ENCODE measurements at places on chromosomes 12 and 14.

GRCh38 chr14:76538648-76539008, 162.7 kb downstream of the ESRRB start:
- DNase-seq = no peak

DNA sequence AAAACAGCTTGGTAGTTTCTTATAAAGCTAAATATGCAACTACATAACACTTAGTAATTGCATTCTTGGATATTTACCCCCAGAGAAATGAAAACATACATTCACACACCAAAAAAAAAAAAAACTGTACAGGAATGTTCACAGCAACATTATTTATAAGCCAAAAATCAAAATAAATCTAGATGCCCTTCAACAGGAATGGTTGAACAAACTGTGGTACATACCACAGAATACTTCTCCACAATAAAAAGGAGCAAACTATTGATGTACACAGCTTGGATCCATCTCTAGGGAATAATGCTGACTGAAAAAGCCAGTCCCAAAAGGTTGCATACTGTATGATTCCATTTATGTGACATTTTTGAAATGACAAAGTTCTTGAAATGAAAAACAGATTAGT, 62.1 kb upstream of the SLC38A4 start:
- no peak for DNase-seq

- DNase-seq = peak; percentile 23
Observed at GRCh38 chr12:80936642-80937390, 918 bp downstream of the LIN7A start.

DNA sequence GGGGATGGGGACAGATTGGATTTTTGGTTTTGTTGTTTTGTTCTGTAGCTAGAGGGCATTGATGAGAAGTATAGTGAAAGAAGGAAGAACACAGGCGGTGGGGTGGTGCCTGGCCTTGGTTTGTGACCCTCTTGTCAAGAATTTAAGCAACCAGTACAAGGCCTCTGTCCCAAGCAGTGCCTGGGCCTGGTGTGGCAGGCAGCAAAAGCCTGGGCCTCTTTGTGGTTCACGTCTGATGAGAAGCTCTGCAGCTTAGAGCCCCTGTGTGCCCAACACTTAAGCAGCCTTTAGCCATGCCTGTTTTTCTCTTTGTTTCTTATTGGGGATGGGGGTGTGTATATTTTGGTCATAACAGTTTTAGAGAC, 98.0 kb downstream of the PPP2R5C start:
- DNase-seq = no peak

GRCh38 chr12:104692557-104693218, 235.9 kb downstream of the CHST11 start:
- DNase-seq = no peak

GRCh38 chr12:90163975-90164374, 455.3 kb upstream of the ATP2B1 start:
- DNase-seq = no peak

GRCh38 chr12:41250748-41251147, 62.6 kb downstream of the PDZRN4 start:
- peak; percentile 3 for DNase-seq

DNA sequence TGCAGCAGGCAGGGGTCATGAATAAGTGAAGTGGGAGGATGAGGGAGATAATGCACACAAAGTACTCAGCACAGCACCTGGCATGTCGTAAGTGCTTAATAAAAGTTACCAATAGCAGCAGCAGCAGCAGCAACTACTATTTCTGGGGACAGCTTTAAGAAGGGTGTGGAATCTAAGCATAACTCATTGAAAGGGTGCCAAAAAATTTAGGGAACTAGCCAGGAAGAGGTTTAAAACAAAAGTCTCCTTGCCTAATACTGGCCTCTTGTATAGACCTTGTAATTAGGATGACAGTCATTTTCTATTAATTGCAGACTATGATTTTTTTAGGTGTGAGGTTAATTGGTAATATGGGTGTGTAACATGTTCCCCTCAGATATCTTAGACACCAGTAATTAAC, 179.9 kb downstream of the PTPN11 start:
- DNase-seq = no peak

GRCh38 chr14:22802860-22803686, 12.2 kb downstream of the SLC7A7 start:
- no peak for DNase-seq

DNA sequence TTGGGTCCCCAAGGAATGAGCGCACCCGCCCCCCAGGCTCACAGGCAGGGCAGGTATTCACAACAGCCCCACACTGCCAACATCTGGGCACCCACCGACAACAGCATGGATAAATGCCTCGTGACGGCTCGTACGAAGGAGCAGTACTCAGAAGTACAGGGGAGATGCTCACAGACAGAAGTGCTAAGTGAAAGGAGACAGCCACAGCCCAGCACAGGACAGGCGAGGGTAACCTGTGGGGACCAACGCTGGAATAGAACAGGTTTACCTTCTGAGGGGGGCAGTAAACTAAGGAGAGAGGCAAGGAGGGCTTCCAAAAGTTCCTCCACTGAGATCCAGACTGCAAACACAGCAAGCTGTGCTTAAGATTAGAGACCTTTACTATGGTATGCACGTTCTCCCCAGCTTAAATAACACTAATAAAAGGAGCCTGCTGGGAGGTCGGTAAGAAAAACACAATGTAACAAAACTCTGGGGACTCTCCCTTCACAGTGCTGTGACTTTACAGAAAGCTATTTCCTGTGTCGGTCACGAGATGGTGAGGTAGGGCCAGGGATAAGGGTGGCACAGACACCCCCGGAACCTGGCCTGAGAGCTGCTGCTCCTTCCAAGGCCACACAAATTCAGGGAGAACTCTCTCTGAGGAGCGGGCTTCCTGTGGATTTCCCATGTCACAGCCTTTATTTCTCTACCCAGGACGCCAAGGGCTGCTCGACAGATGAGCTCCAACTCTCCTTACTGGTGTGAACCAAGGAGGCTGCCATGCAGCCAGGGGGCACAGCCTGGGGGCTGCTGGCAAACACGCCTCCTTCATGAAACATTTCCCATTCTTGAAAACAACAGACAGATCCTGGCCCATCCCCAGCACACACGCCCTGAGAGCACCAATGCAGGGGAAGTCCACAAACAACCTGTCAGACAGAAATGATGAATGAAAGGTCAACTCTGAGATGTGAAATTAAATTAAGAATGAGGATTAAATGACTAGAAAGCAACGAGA, 26.3 kb downstream of the SLC15A4 start:
- DNase-seq = no peak

- DNase-seq = no peak
Observed at GRCh38 chr12:70605976-70606375, 31.3 kb downstream of the PTPRB start.

GRCh38 chr12:54206791-54207190, 18.0 kb upstream of the SMUG1 start:
- DNase-seq = no peak

DNA sequence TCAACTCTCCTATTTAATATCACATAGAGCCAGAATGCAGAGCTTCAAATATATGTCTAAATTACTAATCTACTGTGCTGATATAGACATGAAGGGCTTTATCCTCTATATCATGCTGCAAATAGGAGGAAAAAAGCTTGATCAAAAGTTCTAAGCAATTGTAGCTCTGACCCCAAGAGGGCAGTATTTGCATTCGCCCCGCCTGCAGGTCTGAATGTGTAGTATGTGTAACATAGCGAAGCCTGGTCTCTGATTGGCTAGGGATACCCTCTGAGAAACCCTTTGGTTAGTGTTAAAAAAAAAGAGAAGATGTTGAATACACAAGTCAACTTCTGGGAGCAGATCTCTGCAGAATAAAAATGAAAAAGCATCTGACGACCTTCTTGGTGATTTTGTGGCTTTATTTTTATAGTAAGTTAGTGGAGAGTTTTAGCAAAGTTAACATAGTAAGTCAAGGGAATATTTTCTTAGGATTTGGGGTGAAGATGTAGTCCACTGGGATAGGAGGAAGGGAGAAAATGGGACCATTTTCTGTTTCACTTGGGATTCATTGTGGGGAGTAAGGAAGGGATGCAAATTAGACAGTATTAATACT, 151.6 kb upstream of the OR4E1 start:
- peak; percentile 42 for DNase-seq

- DNase-seq = peak; percentile 40
Observed at GRCh38 chr12:47124451-47124850, 44.7 kb upstream of the AMIGO2 start.

DNA sequence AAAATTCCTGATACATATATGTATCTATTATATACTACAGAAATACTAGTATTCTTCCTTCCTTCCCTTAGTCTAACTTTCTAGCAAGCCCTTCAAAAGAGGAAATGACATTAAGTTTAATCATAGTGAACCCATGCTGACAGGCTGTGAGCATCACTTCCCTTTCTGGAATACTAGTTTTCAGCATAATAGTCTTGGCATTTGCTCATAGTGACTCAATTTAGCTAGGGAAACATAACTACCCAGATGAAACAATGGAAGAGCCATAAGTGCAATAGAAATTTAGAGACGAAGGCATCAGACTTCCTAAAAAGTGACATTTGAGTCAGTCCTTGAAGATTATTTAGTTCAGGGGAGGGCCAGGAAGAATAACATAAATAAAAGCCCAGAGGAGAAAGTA, 184.5 kb upstream of the CRY1 start:
- peak; percentile 61 for DNase-seq

- DNase-seq = no peak
Observed at GRCh38 chr14:68111097-68111852, 291.7 kb downstream of the RAD51B start.

- DNase-seq = no peak
Observed at GRCh38 chr14:58662759-58663158, 25.0 kb downstream of the DACT1 start.

- no peak for DNase-seq
Observed at GRCh38 chr12:9127484-9127883, 11.8 kb upstream of the A2M start.

DNA sequence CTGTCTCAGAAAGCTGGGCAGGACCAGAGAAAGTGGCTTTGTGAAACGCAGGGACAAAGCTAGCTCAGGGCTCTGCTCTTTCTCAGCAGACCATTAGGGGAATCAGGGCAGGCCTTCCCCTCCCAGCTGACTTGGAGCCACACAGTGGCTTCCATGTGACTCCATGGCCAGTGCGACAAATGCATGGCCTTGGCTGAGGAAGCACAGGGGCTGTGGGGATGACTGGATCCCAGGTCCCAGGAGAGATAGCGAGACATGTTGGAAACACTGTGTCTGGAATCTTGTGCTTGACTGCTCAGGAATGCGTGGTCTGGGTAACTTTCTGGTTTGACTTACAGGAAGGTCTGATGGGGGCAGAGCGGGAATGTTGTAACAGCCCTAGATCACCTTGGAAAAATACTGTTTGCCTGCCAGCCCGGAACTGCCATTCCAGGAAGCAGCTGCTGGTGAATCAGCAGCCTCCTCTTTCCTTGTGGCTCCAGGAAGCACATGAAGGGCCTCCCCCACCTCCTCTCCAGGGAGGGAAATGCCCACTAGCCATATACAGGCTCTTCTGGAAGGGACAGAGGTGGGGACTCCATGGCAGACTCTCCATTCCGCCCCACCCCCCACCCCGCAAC, 133.5 kb upstream of the HIF1A start:
- peak; percentile 96 for DNase-seq

DNA sequence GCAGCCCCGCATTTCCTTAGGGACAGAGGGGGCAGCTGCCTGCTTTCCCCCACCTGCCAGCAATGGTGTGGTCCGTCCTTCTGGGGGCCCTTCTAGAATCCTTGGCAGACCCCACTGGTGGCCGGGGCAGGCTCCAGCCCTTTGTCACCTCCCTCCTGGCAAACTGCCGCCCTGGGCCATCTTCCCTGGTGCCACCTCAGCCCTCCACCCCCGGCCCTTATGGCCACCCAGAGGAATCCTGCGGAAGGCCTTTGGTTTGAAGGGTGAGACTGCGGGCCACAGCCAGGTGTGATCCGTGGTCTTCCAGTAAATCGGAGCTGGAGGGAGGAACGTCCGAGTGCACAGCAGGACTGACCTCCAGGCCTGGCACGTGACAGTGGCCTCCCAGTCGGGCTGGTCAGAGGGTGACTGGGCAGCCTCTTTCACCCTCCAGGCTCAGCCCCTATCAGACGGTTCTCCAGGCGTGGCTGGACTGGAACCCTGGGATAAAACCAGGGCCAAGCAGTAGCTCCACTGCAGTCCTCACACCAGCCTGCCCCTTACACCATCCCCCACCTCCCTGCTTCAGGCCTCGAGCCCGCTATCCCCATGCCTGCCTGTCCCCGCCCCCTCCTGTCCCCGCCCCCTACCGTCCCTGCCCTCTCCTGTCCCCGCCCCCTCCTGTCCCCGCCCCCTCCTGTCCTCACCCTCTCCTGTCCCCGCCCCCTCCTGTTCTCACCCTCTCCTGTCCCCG, 12.4 kb downstream of the FBRSL1 start:
- no peak for DNase-seq

DNA sequence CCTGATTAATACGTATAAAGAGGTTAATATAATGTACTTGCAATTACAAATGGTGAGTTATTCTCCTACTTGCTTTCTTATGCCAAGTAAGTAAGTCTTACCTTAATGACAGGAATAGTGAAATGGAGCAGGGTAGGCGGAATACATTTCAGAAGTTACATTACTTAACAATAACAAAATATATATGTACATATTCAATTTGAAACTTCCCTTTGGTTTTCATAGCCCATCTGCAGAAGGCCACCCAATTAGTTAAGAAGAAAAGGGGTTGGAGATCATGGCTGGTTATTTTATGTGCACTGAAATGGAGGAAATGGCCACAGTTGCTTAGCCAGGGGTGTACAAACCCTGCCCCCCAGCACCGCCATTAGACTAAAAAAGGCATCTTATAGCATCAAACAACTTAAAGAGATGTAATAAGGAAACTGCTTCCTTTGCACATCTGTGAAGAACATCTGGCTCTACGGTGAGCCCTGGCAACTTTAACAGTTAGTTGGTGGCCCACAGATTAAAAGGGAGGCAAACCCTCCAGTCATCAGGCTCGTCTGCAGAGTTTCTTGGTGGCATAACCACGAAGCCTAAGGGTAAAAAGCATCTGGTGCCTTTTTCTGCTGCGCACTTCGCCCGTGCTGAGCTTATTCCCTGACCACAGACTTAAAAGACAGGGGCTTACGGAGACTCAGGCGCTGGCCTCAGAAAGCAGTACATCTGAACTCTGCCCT, 38.8 kb upstream of the DACT1 start:
- no peak for DNase-seq

- no peak for DNase-seq
Observed at GRCh38 chr12:22856178-22856577, 231.2 kb downstream of the ETNK1 start.

DNA sequence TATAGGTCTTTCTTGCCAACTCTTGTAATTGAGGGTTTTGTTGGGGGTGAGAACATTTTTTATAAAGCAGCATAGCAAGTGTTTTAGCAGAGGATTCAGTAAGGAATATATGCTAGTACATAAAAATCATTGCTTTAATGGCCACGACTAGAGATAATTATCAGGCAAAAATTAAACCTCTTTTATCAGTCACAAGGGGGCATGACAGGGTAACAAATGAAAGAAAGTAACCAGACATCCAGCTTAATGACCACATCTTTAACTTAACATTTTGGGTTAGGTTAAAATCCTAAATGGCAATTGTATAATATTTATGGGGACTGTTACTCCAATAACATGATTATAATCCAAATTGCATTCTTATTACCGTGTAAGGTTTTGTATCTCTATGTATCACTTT, 119.6 kb downstream of the LRRIQ1 start:
- peak; percentile 22 for DNase-seq

GRCh38 chr12:115216301-115216700, 532.3 kb upstream of the TBX3 start:
- DNase-seq = no peak

- DNase-seq = no peak
Observed at GRCh38 chr12:115872212-115872611, 405.3 kb downstream of the MED13L start.
